Heart left ventricle (tissue), 16 donors: ENCODE measurements at places on chromosomes 13 and 19. TPM values are rescaled to one million over a fixed set of nuclear protein-coding genes. Genes with fewer than 3 reads are reported as not detected.

DNA sequence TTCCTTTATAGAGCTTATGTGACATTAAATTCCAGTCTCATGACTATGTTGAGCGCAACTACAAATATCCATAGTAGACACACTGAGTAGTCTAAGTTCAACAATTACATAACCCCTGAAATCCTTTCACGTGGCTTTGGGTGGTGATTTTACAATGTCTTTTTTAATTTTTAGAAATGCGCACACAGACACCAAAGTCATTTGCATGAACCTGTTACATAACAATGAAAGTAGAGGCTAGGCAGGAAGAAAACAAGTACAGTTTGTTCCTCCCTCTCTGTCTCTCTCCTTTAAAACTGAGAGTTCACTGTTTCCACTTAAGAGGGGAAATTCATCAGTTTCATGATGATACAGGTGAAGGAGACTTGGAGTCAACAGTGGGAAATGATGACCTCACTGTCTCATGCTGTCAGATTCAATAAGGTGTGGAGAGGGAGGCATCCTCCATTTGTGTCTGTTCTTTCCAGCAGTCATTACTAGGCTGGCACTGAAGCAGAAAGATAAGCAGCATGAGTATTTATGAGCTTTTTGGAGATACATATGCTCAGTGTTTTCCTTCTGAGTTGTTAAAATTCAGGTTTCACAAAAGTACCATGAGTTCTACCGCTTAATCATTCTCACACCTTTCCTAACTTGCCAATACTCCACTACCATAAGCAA lies 201.8 kb downstream of the LHFPL6 start:
- no peak for DNase-seq
- peaks cover 42% of the 10 kb centered on the region for H3K4me1 ChIP-seq
- peak overlapping the region; percentile 5 for H3K27ac ChIP-seq
- H3K27me3 ChIP-seq: no peaks in the 10 kb centered on the region
- H3K36me3 ChIP-seq: no peaks in the 10 kb centered on the region
- no peak overlapping the region for H3K4me3 ChIP-seq

DNA sequence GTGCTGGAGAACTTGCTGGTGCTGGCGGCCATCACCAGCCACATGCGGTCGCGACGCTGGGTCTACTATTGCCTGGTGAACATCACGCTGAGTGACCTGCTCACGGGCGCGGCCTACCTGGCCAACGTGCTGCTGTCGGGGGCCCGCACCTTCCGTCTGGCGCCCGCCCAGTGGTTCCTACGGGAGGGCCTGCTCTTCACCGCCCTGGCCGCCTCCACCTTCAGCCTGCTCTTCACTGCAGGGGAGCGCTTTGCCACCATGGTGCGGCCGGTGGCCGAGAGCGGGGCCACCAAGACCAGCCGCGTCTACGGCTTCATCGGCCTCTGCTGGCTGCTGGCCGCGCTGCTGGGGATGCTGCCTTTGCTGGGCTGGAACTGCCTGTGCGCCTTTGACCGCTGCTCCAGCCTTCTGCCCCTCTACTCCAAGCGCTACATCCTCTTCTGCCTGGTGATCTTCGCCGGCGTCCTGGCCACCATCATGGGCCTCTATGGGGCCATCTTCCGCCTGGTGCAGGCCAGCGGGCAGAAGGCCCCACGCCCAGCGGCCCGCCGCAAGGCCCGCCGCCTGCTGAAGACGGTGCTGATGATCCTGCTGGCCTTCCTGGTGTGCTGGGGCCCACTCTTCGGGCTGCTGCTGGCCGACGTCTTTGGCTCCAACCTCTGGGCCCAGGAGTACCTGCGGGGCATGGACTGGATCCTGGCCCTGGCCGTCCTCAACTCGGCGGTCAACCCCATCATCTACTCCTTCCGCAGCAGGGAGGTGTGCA lies 587 bp downstream of the S1PR4 start:
- no peaks in the 10 kb centered on the region for H3K27me3 ChIP-seq
- no peaks in the 10 kb centered on the region for H3K36me3 ChIP-seq
- peak overlapping the region; percentile 2 for H3K27ac ChIP-seq
- peak overlapping the region; percentile 41 for H3K4me3 ChIP-seq

GRCh38 chr19:48321622-48322591 lies 3.4 kb upstream of the EMP3 start:
- H3K4me1 ChIP-seq: peaks cover 33% of the 10 kb centered on the region
- no peaks in the 10 kb centered on the region for H3K27me3 ChIP-seq
- H3K36me3 ChIP-seq: no peaks in the 10 kb centered on the region
- peak overlapping the region; percentile 57 for H3K4me3 ChIP-seq
- DNase-seq: peak; percentile 99
- peak overlapping the region; percentile 79 for H3K27ac ChIP-seq

- H3K36me3 ChIP-seq: peaks cover 2% of the 10 kb centered on the region
- no peaks in the 10 kb centered on the region for H3K27me3 ChIP-seq
- no peak for DNase-seq
- no peak overlapping the region for H3K27ac ChIP-seq
- H3K4me3 ChIP-seq: no peak overlapping the region
Observed at GRCh38 chr13:45132369-45133064, 12.2 kb downstream of the GTF2F2 start.

GRCh38 chr19:3595521-3596061 lies 10.3 kb downstream of the GIPC3 start:
- no peaks in the 10 kb centered on the region for H3K27me3 ChIP-seq
- no peak overlapping the region for H3K4me3 ChIP-seq
- peaks cover 3% of the 10 kb centered on the region for H3K4me1 ChIP-seq
- DNase-seq: no peak

GRCh38 chr13:112583592-112584277 lies 4.2 kb downstream of the TUBGCP3 start:
- DNase-seq: peak; percentile 48
- H3K27ac ChIP-seq: no peak overlapping the region
- H3K4me3 ChIP-seq: no peak overlapping the region
- no peaks in the 10 kb centered on the region for H3K36me3 ChIP-seq
- peaks cover 7% of the 10 kb centered on the region for H3K4me1 ChIP-seq

The LRRC4B gene
- total RNA-seq: 0.81 TPM

The ZNF493 gene
- total RNA-seq: 10.3 TPM

The SLITRK6 gene
- 0.07 TPM for total RNA-seq

The IFI30 gene
- 144 TPM for total RNA-seq

The PIP5K1C gene
- 38.2 TPM for total RNA-seq
